Spinal cord (tissue), 10 donors: ENCODE measurements at places on chromosomes 4 and X. TPM values are rescaled to one million over a fixed set of nuclear protein-coding genes. Genes with fewer than 3 reads are reported as not detected.

The SMPX gene
- total RNA-seq: 0.89 TPM

The SCRG1 gene
- 25.5 TPM for total RNA-seq

The RBBP7 gene
- 149 TPM for total RNA-seq

The TLR7 gene
- 7.3 TPM for total RNA-seq

The LDOC1 gene
- total RNA-seq: 7.7 TPM

The CLDN22 gene
- not detected for total RNA-seq

The CLIC2 gene
- 10.2 TPM for total RNA-seq

The SPANXC gene
- not detected for total RNA-seq

The HSFX4 gene
- not detected for total RNA-seq

The GABRA4 gene
- total RNA-seq: 8.1 TPM

The ARR3 gene
- total RNA-seq: not detected
